Thoracic aorta endothelial cell (primary cell): ENCODE measurements at places on chromosomes 1 and 21. TPM values are rescaled to one million over a fixed set of nuclear protein-coding genes. Genes with fewer than 3 reads are reported as not detected.

Gene TAF12
- 20.8 and 21.0 TPM in 2 replicates for total RNA-seq

Gene PDZK1
- 0.14 and 0.27 TPM in 2 replicates for total RNA-seq

Gene ACTRT2
- not detected in 2 replicates for total RNA-seq

Gene OVAAL
- total RNA-seq: 0.13 TPM in 1 of 2 replicates, not detected in the other

Gene CD53
- not detected in 2 replicates for total RNA-seq
